ENCODE measurements at places on chromosomes 4 and X.

DNA sequence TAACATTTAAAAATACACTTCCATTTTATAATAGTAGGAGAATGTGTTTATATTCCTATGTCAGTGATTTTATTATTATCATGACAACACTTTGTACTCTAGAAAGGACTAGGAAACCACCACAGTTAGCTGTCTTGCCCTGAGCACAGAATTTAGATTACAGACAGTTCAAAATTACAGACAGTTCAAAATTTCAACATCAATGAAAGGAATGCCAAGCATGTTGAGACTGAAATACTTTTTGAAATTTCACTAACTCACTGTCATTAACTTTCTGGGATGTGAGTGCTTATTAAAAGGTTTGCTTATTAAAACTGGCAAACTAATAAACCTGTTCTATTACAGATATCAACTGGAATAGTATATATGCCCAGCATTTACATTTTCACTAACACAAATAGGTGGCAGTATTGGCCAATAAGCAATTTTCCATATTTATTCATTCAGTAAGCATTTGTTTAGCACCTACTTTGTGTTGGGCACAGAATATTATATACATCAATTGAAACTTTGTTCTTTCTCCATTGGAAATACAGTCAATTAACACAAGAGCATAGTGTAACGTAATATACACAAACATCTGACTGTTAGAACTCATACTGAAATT lies 179.4 kb downstream of the FBXW7 start:
- no peak for DNase-seq

DNA sequence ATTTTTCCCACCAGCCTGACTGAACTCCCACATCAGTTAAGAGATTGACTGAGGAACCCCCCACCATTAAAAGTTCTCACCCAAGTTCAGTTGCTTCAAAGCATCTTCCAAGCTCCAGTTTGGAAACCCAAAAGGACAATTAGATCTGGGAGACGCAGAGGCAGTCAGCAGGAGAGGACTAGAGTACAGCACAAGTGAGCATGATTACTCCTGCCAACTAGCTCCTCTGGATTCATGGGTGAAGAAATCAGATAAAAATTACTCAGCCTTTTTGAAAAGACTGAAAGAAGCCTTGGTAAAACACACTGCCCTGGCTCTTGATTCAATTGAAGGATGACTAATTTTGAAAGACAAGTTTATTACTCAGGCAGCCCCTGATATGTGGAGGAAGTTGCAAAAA lies 297.5 kb downstream of the ADAM29 start:
- no peak for DNase-seq

DNA sequence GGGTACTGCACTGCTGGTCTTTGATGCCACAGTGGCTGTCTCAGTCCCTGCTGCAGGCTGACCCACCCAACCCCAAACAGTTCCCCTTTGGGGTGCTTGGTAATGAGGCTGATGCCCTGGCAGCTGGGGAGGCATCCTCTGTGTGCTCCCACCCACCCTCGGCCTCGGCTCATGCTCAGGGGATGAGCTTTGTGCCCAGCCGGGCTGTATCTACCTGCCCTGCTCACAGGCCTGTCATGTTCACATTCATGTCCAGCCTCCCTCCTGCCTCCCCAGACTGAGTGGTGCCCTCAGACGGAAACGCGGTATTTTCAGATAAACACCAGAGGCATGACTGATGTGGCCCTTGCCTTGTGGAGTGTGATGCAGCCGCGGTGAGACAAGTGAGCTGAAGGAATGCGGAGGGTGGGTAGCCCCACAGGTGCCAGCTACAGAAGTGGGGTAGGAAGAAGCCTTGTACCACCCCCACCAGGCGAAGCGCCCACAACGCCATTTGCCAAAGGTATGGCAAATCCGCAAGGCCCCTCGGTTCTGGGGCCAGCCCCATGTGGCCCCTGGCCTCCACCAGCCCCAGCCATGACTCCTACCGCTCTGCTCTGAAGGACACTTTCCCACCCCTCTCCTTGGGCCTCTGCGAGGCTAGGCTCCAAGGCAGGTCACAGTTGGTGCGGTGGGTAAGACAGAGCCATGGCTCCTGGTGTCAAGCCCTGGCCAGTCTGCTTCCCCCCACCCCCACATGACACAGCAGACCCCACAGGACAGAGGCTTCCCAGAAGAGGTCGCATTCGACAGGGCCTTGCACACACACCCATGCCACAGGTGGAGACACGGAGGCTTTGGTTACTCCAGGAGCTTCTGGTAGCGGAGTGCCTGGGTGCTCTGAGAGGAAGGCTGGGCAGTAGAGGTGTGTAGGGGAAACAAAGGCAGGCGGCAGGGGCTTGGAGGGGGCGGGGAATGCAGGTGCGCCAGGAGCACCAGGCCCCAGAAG lies 1.8 kb upstream of the RENBP start:
- no peak for DNase-seq

GRCh38 chr4:151766691-151767090 lies 5.9 kb upstream of the GATB start:
- no peak for DNase-seq

DNA sequence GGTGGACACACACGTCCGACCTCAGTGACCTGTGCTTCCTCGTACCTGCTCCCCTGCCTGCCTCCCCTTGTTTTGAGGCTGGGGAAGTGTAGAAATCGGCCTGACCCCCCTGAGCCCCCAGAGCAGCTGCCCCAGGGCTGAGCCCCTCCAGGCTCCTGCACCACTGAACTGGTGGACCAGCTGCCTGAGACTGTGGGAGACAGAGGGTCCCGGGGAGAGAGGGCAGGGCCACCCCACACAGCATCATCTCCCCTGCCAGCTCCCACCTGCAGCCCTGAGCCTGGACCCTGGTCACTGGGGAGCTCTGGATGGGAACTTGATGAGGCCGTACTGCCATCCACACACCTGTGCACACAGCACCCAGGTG lies 15.0 kb upstream of the NAT8L start:
- no peak for DNase-seq

GRCh38 chr4:52273885-52274284 lies 222.8 kb downstream of the SPATA18 start:
- no peak for DNase-seq

GRCh38 chr4:3302173-3302785 lies 9.5 kb downstream of the RGS12 start:
- peak; percentile 62 for DNase-seq

DNA sequence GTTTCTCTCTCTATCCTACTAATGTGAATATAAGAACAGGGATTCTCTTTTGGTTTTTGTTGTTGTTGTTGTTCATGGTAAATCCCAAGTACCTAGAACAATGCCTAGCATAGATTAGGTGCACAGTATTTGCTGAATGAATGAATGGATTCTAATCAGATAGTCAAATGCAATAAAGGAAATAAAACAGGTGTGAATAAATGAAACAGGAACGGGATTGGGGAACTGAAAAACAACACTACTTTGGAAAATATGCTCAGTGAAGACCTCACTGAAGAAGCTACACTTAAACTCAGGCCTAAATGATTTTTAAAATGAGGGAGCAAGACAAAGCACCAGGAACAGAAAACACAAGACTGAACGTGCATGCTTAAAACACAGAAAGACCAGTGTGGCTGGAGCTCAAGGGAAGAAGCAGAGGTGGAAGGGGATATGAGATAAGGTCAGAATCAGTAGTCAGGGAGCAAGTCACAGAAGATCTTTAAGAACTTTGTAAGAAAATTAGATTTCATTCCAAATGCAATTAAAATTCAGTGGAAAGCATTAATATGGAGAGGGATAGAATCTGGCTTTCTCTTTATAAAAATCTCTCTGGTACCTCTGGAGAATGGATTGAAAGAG lies 144.7 kb downstream of the ZAR1 start:
- DNase-seq, result no peak

GRCh38 chr4:138761638-138762220 lies 253.9 kb upstream of the NOCT start:
- DNase-seq, result no peak

GRCh38 chr4:38759113-38759789 lies 23.5 kb downstream of the TLR10 start:
- peak; percentile 24 for DNase-seq

GRCh38 chr4:125316401-125316790 lies 1.6 kb downstream of the FAT4 start:
- peak; percentile 3 for DNase-seq

GRCh38 chr4:145828802-145829485 lies 109.7 kb downstream of the ZNF827 start:
- DNase-seq, result no peak

GRCh38 chrX:113514906-113515305 lies 674.3 kb upstream of the AMOT start:
- DNase-seq, result no peak

Data from GM06990 (cell line).